ENCODE measurements at places on chromosomes 2 and 18.

GRCh38 chr2:212811921-212812320, 273.3 kb upstream of the ERBB4 start:
- DNase-seq: no peak

DNA sequence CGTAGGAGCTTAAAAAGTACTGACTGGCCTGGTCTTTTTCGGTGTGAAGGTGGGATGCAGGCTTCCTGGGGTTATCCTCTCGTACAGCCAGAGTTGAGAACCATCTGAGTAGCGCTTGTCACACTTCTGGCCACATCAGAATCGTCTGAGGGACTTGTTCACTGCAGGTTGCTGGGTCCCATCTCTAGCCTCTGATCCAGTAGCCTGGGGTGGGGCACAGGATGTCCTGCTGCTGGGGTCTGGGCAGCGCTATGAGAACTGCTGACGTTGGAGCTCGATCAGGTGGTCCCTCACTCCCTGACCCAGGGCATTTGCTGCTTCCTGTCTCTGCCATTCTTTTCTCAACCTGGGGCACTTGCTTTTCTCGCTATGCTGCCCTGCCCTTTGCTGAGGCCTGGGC, 7.1 kb upstream of the IL1R2 start:
- DNase-seq: no peak

DNA sequence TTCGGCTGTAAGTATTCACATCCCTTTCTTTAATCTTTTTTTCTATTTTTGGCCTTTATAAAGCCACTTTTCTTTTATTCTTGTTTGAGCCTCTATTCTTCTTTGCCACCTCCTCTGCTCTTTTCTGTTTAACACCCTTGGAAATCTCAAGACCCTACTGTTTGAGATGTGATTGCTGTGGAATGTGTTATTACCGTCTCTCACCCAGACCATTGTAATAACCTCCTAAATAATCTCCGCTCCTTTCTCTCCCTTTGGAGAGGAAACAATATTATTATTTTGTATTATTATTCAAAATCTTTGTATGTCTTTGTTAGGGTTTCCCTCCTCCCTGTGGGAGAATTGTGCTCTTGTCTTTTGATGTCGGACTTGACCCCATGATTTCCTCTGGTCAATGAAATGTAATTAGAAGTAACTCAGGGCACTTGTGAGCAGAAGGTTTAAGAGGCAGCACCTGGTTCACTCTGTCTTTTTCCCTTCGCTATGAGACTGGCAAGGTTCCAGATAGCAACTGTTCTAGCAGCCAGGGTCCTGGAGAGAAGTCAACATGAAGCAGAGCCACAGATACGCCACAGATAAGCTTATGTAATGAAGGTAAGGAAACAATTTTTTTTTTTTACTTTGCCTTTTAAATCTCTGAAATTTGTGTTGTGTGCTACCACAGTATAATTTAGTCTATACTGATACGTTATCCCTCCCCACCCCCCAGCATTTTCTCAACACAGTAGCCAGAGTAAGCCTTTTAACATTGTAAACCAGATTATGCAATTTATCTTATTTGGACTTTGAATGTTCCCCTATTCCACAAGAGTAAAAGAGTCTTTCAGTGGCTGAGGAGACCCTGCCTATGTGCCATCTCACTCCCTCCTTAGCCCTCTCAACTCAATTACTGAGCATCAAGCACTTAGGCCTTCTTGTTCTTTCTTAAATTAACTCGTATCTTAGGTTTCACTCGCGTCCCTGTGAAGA, 601.2 kb upstream of the ZNF804A start:
- DNase-seq: no peak

DNA sequence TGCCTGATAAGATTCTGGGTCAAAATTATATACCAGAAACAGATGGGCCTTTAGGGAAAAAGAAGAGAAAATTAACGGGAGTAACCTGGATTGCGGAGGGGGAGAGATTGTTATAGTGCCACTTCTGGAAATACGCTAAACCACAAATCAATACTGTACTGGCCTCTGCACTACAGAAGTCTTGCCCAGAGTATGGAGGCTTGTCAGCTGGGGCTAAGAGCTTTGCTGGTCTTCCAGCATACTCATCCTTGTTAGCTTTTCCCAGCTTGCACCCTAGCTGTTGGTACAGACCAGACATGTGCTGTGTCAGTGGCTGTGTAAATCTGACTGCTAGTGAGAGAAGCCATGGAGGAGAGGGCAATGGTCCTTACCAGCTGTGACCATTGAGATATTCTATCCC, 8.9 kb downstream of the AGBL5 start:
- no peak for DNase-seq

- no peak for DNase-seq
Observed at GRCh38 chr2:200320344-200320743, 13.9 kb downstream of the SPATS2L start.

GRCh38 chr2:105627534-105627933, 117.2 kb upstream of the NCK2 start:
- no peak for DNase-seq

DNA sequence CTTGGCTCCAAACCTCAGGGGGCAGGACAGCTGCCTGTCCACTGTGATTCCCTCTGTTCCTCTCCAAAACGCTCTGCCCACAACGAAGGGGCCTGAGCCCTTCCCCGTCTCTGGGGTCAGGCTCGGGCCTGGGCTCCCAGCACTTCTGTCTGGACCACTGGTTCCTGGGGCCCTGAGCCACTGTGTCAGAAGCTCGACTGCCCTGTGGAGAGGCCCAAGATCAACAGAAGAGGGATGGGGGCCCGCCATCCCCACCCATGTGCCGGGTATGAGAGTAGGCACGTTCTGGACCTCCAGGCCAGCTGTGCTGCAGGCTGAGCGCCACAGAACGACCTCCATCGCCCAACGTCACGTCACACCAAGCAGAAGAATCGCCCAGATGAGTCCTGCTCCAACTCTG, 119.9 kb upstream of the HS6ST1 start:
- no peak for DNase-seq

DNA sequence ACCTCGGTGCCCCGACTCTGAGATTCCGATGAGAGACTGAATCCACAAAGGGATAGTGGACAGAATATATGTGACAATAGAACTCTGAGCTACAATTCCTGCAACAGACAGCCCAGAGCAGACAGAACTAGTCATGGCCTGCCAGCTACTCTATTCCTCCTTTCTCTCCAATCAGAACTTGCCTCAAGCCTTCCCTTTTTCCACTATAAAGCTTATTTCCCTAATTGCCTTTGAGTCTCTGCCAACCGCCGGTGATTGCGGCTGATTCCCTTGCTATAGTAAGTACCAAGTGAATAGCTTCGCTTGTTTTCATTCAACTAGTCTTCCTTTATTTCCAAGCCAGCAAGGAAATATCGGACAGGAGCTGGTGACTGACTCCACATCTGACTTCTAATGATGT, 96.8 kb downstream of the DSC3 start:
- no peak for DNase-seq

GRCh38 chr18:48595703-48596218, 56.9 kb downstream of the CTIF start:
- DNase-seq: no peak

GRCh38 chr18:35876243-35876642, 96.2 kb upstream of the RMP24 start:
- DNase-seq: no peak

DNA sequence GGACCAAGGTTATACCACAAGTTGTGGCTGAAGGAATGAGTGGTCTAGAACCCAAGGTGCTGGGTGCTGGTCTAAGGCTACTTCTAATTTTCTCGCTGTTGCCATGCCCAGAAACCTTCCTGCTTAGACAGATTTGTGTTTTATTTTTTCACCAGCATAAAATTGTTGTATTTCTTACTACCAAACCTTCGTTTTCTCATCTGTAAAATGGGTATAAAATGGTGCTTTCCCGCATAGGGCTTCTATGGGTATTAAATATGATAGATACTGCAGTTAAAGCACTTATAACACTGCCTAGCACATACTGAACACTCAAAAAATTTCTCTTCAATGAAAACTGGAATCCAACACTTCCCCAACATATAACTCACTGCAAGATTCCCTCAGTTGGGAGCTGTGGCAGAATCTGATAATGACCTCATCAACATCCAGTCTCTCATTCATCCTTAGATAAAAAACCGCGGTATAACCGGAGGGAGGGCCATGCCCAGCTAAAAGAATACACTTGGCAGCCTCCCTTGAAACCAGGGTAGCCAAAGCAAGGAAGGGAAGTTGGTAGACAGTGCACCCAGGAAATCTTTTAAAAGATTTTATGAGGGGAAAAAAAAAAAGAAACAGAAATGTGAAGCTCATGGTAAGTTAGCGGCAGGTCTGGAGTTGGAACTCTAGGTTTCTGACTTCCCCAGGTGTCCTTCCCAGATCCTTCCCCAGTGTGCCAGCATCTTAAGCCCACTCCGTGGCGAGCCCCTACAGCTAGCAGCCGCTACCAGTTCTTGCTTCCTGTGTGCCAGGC, 1.2 kb downstream of the NEMP2 start:
- DNase-seq: no peak

GRCh38 chr2:11385847-11386246, 41.4 kb upstream of the ROCK2 start:
- no peak for DNase-seq

All from large intestine (tissue), 12 donors.